CD4-positive, CD25-positive, alpha-beta regulatory T cell (primary cell): ENCODE measurements at places on chromosomes 7 and 10.

DNA sequence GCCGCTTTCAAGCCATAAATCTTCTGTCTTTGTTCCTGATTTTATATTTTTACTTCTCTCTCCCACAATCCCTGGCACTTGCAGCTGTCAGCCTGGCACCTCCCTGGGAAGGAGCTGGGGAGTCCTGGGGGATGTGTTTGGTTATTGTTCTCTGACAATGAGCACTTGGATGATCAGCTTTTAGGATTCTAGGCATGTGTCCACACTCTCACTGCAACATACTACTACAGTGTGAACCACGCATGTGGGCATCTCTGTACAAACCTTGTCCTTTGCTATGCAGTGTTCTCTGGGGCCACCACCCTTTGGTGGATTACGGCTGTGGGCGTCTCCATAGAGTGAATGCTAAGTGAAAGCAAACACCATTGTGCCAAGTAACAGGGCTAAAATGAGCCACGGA, 168.4 kb upstream of the KMT2E start:
- H3K4me3 ChIP-seq, result no peak overlapping the region
- DNase-seq, result no peak
- no peak overlapping the region for H3K27ac ChIP-seq
- H3K4me1 ChIP-seq, result no peaks in the 10 kb centered on the region
- H3K27me3 ChIP-seq, result peaks cover 7% of the 10 kb centered on the region

- no peak overlapping the region for H3K4me3 ChIP-seq
- DNase-seq, result peak; percentile 26
- H3K36me3 ChIP-seq, result no peaks in the 10 kb centered on the region
- H3K27ac ChIP-seq, result no peak overlapping the region
- H3K4me1 ChIP-seq, result no peaks in the 10 kb centered on the region
These were observed 11.1 kb downstream of the MCU start for GRCh38 chr10:72702868-72703581.

- H3K36me3 ChIP-seq, result no peaks in the 10 kb centered on the region
- H3K4me1 ChIP-seq, result no peaks in the 10 kb centered on the region
- H3K4me3 ChIP-seq, result no peak overlapping the region
- no peak overlapping the region for H3K27ac ChIP-seq
These were observed 119.5 kb downstream of the OTUD1 start for GRCh38 chr10:23558361-23558799.

DNA sequence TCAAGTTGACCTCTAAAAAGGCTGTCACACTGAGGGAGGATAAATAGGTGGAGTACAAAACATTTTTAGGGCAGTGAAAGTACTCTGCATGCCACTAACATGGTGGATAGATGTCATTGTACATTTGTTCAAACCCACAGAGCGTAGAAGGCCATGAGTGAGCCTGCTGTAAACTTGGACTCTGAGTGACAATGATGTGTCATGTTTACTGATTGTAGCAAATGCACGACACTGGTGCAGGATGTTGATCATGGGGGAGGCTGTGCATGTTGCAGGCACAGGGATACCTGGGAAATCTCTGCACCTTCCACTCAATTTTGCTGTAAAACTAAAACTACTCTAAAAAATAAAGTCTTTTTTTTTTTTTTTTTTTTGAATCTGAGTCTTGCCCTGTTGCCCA, 52.5 kb upstream of the GRID1 start:
- no peak overlapping the region for H3K27ac ChIP-seq
- no peaks in the 10 kb centered on the region for H3K36me3 ChIP-seq
- peak; percentile 24 for DNase-seq
- H3K4me3 ChIP-seq, result no peak overlapping the region
- H3K4me1 ChIP-seq, result no peaks in the 10 kb centered on the region
- H3K27me3 ChIP-seq, result no peaks in the 10 kb centered on the region

- peaks cover 9% of the 10 kb centered on the region for H3K36me3 ChIP-seq
- no peak overlapping the region for H3K4me3 ChIP-seq
- DNase-seq, result no peak
- no peak overlapping the region for H3K27ac ChIP-seq
These were observed 90.7 kb upstream of the TMEM168 start for GRCh38 chr7:112880818-112881418.

DNA sequence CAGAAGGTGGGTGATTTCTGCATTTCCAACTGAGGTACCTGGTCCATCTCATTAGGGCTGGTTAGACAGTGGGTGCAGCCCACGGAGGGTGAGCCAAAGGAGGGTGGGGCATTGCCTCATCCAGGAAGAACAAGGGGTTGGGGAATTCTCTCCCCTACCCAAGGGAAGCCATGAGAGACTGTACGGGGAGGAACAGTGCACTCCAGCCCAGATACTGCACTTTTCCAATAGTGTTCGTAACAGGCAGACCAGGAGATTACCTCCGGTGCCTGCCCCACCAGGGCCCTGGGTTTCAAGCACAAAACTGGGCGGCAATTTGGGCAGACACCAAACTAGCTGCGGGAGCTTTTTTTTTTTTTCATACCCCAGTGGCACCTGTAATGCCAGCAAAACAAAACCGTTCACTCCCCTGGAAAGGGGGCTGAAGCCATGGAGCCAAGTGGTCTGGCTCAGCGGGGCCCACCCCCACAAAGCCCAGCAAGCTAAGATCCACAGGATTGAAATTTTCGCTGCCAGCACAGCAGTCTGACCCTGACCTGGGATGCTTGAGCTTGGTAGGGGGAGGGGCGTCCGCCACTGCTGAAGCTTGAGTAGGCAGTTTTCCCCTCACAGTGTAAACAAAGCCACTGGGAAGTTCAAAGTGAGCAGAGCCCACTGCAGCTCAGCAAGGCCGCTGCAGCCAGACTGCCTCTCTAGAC, 31.2 kb downstream of the ARMC10 start:
- peaks cover 23% of the 10 kb centered on the region for H3K36me3 ChIP-seq
- no peaks in the 10 kb centered on the region for H3K27me3 ChIP-seq
- no peak for DNase-seq
- H3K27ac ChIP-seq, result no peak overlapping the region
- no peak overlapping the region for H3K4me3 ChIP-seq

DNA sequence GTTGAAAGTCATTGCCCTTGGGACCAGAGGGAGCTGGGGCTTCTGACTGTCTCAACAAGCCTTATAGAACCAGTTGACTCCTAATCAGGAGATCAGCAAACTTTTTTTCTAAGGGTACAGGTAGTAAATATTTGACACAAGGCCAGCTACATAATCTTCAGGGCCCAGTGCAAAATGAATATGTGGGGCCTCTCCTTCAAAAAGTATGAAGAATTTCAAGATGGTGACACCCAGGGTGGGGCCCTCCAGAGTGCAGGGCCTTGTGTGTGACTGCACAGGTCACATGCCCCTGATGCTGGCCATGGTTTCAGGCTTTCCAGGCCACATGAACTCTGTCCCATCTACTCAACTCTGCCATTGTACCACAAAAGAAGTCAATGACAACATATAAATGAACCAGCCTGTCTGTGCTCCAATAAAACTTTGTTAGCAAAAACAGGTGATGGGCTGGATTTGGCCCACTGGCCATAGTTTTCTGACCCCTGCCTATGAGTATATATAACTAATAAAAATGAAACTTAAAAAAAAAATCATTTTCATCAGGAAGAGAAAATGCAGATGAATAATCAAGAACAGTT, 6.1 kb downstream of the MMRN2 start:
- H3K27ac ChIP-seq, result peak overlapping the region; percentile 50
- peaks cover 21% of the 10 kb centered on the region for H3K4me1 ChIP-seq
- no peaks in the 10 kb centered on the region for H3K36me3 ChIP-seq
- DNase-seq, result no peak

DNA sequence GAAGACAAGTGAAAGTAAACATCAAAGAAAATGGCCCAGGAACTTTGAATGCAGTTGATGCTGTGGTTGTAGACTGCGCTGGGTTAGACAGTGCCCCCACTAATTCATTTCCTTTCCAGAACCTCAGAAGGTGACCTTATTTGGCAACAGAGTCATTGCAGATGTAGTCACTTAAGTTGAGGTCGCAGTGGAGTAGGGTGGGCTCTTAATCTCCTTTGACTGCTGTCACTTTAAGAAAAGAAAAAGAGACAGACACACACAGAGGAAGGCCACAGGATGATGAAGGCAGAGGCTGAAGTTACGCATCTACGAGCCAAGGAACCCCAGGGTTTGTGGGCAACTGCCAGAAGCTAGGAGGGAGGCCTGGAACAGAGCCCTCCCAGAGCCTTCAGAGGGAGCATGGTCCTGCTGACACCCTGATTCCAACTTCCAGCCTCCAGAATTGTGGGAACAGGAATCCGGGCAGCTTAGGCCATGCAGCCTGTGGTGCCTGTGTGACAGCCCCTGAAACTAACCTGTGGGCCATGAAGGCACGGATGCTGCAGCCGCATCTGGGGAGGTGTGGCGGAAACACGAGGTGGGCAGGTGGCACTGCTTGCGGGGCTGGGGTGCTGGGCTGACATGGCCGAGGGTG, 107.6 kb downstream of the PRKAG2 start:
- peak overlapping the region; percentile 59 for H3K4me3 ChIP-seq
- peak; percentile 76 for DNase-seq
- H3K27me3 ChIP-seq, result no peaks in the 10 kb centered on the region
- H3K27ac ChIP-seq, result peak overlapping the region; percentile 63
- peaks cover 4% of the 10 kb centered on the region for H3K36me3 ChIP-seq

- no peaks in the 10 kb centered on the region for H3K36me3 ChIP-seq
- no peaks in the 10 kb centered on the region for H3K4me1 ChIP-seq
- no peak overlapping the region for H3K27ac ChIP-seq
- no peak for DNase-seq
- no peak overlapping the region for H3K4me3 ChIP-seq
These were observed 53.0 kb upstream of the EBF3 start for GRCh38 chr10:130016993-130017630.

DNA sequence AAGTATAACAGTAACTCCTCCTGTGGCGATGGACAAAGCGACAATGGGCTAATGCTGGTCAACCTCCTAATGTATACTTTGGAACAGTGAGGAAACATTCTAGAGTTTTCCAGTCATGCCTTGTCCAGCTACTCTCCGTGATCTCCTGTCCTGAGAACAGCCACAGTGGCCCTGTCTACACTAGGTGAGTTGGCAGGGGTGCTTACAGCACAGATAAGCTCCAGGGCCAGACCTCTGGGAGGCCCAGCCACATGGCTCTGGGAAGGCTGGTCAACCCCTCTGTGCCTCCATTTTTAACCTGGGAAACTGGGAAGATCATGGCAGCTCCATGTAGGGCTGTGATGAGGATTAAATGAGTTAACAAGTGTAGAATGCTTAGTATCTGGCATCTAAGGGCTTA, 57.0 kb downstream of the CLEC2L start:
- no peaks in the 10 kb centered on the region for H3K27me3 ChIP-seq
- H3K27ac ChIP-seq, result no peak overlapping the region
- no peaks in the 10 kb centered on the region for H3K4me1 ChIP-seq
- DNase-seq, result no peak

- peak overlapping the region; percentile 92 for H3K27ac ChIP-seq
- H3K36me3 ChIP-seq, result no peaks in the 10 kb centered on the region
- H3K27me3 ChIP-seq, result no peaks in the 10 kb centered on the region
- peak overlapping the region; percentile 73 for H3K4me3 ChIP-seq
- peaks cover 91% of the 10 kb centered on the region for H3K4me1 ChIP-seq
These were observed 37.9 kb downstream of the VOPP1 start for GRCh38 chr7:55534262-55534915.

DNA sequence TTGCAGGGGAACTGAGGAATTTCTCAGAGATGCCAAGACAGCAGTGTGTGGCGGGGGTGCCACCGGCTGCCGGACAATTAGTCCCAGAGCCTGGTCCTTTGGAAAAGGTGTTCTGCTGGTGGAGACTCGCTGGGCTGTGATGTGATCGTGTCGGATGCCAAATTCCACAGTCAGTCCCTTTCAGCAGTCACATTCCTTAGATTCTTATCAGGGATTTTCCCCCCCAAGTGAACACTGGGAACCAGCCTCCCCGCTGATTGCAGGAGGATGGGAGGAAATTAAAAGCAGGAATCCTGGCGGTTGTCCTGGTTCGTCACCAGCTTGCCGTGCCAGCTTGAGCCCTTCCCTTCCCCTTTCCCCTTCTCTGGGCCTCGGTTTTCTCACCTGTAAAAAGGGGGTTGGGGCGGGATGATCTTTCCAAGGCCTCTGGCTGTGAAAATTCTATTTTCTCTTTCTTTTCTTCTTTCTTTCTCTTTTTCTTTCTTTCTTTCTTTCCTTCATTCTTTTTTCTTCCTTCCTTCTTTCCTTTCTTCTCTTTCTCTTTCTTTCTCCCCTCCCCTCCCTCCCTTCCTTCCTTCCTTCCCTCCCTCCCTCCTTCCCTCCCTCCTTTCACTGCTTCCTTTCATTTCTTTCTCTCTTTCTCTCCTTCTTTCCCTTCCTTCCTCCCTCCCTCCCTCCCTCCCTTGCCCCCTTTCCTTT, 39.6 kb downstream of the COL26A1 start:
- H3K36me3 ChIP-seq, result no peaks in the 10 kb centered on the region
- no peak for DNase-seq
- no peak overlapping the region for H3K27ac ChIP-seq
- no peaks in the 10 kb centered on the region for H3K4me1 ChIP-seq
- no peaks in the 10 kb centered on the region for H3K27me3 ChIP-seq
- H3K4me3 ChIP-seq, result no peak overlapping the region

GRCh38 chr10:282294-283139, 147.3 kb downstream of the ZMYND11 start:
- DNase-seq, result no peak
- H3K4me1 ChIP-seq, result no peaks in the 10 kb centered on the region
- no peaks in the 10 kb centered on the region for H3K36me3 ChIP-seq
- H3K4me3 ChIP-seq, result no peak overlapping the region

GRCh38 chr10:102644066-102644645, at the start of gene TRIM8:
TSS of gene TRIM8 (plus strand) at chr10:102644479. CDS start at chr10:102644618, 139 bp downstream.
- H3K4me1 ChIP-seq, result peaks cover 50% of the 10 kb centered on the region
- H3K27me3 ChIP-seq, result no peaks in the 10 kb centered on the region
- H3K4me3 ChIP-seq, result peak within 1 kb of the TSS; percentile 84
- H3K27ac ChIP-seq, result peak within 1 kb of the TSS; percentile 92
